Stimulated activated CD8-positive, alpha-beta memory T cell treated with anti-CD3 and anti-CD28 coated beads, Interleukin-7, amount 100 ng/mL, for 48 hours (primary cell): ENCODE measurements at places on chromosomes 12 and 14.

- DNase-seq, result no peak
Measured at GRCh38 chr12:129614221-129614885, 289.5 kb downstream of the TMEM132D start.

DNA sequence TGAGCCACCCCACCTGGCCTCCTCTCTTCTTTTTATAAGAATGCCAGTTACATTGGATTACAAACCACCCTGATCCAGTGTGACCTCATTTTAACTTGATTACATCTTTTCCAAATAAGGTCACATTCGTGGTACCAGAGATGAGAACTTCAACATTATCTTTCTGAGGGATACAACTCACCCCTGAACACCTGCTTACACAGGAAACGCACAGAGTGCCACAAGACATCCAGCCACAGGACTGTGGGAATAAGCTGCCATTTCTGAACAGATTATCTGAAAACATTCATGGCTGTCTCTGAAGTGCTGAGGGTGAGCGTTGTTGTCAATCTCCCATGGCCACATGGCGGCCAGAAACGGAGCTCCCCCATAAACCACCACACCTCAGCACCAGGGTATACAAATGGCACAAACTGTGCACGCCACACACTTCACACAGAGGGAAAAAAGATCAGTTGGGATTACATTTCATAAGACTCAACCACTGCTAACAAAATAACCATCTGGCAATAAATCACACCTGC, 23.7 kb downstream of the FOXN3 start:
- no peak for DNase-seq

DNA sequence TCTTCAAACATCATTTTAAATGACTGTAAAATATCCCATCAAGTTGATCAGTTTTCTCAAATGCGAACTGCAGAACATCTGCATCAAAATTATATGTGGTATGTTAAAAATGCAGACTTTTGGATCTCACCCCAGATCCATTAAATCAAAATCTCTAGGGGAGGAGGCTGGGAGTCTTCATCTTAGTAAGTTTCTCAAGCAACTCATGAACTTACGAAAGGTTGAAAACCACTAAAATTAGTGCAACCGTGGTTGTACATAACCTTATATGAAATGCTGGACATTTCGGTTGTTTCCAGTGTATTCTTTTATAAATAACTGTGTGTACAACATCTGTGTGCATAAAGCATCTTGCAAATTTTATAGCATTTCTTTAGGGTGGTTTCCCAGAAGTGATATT, 39.2 kb downstream of the ZFP36L1 start:
- no peak for DNase-seq

GRCh38 chr14:97318380-97318779, 521.2 kb downstream of the VRK1 start:
- no peak for DNase-seq

- DNase-seq, result no peak
Measured at GRCh38 chr14:90495357-90496276, 98.8 kb downstream of the CALM1 start.
